Body of pancreas (tissue), 4 donors: ENCODE measurements at places on chromosomes 3 and 15.

- no peak for DNase-seq
Observed at GRCh38 chr3:18062657-18063025, 320.2 kb upstream of the TBC1D5 start.

- no peak for DNase-seq
Observed at GRCh38 chr15:74627766-74628165, 12.1 kb downstream of the CLK3 start.

DNA sequence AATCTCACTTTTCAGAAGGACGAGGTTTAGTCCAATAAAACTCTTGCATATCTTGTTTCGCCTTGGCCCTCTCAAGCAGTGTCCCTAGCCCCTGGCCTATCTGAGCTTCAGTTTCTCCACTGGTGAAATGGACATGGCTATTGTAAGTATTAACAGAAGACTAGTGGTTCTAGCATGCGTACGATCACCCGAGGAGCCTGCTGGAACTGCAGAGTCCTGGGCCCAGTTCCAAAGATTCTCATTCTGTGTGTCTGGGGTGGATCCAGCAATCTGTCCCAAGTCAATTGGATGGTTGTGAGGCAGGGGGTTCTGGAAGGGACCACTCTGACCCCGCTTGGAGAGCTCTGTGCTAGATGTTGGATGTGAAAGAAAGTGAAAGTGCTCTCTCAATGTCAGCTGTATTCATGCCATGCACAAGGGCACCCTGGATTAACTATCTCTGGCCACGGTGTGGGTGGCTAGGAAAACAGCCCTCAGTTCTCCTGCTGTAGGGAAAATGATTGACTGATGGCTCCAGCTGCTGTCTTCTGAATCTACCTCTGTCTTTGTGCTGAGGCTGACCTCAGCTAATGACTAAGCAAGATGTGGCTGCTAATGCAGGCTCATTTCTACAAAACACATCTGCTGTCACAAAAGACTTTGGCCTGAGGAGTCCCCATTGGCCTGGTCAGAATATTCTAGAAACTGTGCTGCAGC is 1.9 kb upstream of the PLA1A start:
- no peak for DNase-seq

- DNase-seq: no peak
Observed at GRCh38 chr15:89654301-89654761, 936 bp downstream of the KIF7 start.

DNA sequence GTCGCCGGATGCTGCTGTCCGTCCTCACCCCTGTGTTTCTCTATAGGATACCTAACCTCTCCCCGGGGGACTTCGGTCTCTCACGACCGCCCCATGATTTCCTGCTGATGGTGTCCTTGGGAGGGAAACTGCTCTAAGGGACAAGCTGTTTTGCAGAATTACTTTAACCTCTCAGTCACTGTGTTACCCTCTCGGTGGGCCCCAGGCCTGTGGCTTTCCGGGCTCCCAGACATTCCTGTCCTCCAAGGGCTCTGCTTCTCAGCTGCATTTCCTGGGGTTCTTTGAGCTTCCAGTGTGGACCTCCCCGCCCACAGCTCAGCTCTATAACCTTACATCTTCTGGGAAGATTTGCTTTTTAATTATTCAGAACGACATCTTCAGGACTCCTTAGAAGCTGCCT is 40.9 kb downstream of the CHST2 start:
- DNase-seq: no peak

GRCh38 chr15:89177633-89178306 is 43.6 kb downstream of the RLBP1 start:
- peak; percentile 69 for DNase-seq
